ENCODE measurements at places on chromosomes 5 and 9.
A peak's percentile ranks its signal among the peaks of the same experiment; 100 is the strongest.

DNA sequence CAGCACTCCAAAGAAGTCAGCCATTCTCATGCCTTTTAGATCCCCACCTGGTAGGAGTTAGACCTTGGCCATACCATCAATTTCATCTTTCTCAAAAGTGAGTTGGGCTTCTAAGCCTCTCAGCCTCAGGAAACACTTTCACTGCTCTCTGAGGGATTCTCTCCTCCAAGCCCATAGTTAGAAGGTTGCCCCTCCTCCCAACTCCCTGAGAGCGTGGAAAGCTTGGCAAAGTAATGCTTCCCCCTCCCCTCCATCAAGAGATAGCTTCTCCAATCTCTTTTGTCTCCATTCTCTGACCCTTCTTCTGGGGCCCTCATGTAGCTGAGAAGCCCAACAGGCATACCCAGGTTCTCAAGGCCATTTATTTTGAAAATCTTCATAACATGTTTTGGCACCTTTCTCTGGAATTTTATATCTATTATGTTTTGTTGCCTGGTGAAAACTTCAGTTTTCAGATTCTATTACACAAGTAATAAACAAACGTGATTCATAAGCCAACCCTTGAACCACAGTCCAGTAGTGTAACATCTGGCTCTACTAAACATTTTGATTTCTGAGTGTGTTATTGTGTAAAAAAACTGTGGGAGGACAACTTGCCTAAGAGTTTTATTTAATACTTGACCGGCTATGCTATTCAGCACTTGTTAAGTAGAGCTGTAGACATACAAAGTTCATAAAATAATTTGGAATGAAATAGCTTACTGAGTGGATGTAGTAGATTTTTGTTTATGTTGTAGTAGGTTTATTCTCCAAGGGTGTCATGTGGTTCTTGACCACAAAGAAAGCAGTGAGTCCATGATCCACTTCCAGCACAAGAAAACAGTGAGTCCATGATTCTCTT, 17.1 kb downstream of the LVRN start:
- DNase-seq: no peak

DNA sequence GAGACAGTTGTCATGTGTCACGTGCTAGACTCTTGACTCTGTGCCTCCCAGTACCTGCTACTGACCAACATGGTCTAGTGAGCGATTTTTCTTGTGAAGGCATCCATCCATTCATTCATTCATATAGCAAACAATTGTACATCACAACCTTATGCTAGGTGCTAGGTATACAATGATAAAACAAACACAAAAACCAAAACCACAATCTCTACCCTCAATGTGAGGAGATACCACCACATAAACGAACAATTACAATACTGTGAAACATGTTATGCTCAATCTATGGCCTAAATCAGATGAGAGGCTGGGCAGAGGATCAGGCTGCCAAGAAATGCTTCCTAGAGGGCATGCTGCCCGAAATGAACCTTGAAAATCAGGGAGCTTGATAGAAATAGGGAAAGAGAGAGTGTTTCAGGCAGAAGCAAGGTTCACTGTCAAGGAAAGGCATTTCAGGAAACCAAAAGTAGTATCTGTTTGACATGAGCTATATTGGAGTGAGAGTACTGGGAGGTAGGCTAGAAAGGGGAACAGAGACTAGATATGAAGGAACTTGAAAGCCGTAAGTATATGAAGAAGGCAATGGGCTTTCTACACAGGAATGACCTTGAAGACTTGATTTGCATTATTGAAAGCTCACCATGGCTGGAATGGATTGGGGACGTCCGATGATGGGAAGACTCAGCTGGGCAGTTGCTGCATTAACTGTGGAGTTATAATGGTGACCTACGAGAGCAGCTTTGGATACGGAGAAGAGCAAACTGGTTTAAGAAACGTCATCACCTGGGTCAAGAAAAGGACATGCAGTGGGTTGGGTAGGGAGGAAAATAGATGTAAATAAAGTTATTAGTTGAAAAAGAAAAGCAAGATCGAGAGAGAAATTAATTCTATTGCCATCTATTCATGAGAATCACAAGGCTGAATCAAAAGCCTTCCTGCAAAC, 90.1 kb downstream of the THBS4 start:
- no peak for DNase-seq

DNA sequence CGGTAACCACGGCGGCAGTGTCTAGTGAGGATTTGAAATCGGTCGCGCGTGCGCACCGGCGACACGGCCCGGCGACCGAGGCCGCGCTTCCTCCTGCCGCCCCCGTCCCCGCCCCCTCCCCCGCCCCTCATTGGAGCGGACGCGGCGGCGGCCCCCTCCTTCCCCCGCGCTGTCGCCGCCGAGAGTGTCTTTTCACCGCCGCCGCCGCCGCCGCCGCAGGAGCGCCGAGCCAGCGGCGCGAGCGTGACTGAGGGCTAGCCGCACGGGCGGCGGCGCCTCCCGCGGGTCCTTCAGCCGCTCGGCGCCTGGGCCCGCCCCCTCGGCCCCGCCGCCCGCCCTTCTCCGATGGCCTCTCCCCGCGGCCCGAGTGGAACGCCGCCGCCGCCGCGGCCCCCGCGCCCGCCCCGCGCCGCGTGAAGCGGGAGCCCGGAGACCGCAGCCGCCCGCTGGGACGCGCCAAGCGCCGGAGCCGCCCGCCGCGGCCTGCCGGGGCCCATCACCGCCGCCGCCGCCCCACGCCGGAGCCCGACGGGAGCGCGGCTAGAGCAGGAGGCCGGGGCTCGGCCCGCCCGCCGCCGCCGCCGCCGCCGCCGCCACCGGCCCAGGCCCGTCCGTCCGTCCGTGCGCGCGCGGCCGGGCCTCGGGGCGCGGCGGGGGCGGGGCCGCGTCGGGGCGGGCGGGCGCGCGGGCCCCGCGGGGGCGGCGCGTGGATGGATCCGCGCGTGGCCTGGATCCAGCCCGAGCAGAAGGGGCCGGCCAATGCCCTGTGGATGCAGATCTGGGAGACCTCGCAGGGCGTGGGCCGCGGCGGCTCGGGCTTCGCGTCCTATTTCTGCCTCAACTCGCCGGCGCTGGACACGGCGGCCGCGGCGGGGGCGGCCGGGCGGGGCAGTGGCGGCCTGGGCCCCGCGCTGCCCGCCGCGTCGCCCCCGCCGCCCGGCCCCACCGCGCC, at the start of gene TENT4A:
Gene TENT4A, plus strand, starts transcription at position 159 of the 952 bp plus-strand sequence. Its CDS starts 552 bp downstream, at position 711.
- DNase-seq: no peak

- DNase-seq: no peak
Observed at GRCh38 chr5:98907951-98908350, 20.9 kb downstream of the CHD1 start.

DNA sequence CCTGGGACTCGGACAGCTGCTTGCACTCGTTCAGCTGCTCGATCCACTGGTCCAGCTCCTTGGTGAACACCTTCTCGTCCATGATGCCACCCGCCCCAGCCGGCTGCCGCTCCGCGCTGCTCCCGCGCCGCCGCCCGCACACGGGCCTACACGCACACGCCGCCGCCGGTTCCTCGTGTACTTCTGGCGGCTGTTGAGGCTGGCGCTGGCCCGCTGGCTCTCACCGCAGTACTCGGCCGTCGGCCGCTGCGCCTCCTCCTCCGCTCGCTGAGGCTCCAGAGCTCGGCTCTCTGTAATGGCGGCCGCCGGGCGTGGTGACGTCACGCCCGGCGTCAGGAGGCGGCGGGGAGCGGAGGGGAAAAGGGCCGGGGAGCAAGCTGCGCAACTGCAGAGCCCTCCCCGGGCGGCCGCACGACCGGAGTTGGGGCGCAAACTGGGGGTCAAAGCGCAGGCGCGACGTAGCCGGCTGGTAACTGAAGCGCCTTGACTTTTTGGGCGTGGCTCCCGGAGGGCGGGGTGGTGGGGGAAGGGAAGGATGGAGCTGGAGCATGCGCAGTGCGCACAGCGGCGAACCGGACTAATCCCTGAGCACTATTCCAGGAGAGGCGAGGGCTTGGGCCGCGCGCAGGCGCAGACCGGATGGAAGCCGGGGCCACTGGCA, at the start of gene PPP2CA:
Gene PPP2CA, minus strand, starts transcription at position 294 of the 661 bp plus-strand sequence. Its CDS starts 212 bp downstream, at position 82.
- DNase-seq: peak; percentile 96

- no peak for DNase-seq
Observed at GRCh38 chr5:115530426-115530825, 14.1 kb downstream of the FEM1C start.

DNA sequence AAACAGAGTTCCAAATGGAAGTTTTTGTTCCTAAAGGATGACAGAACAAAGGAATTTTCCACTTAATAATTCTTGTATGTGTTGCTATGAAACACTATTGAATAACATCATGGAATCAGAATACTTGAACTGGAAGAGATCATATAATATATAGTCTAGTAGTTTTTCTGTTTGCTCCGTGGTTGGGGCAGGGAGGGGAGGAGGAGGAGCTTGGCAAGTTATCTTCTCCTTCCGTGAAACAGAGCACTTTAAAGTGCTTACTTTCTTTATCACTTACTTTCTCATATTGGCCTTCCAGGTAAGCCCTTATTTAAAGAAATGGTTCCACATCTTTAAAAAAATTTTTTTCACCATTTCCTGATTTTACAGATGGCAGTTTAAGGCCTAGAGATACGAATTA, 165.9 kb upstream of the TLX3 start:
- no peak for DNase-seq

DNA sequence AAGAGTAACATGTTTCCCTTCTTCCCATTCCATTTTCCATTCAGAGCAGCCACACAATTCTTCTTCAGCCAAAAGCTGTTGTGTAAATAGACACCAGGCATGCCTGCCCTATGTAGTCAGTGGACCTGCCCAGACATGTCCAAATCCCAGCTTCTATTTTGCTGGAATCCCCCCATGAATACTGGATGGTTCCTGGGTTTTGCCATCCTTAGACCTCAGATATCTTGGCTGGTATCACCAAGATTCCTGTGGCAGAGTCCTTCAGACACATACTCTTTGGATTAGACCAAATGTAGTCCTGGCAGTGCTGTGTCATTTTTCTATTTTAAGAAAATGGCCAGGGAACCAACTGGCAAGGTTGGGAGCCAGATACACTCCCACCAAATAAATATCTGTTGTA, 10.3 kb downstream of the FST start:
- no peak for DNase-seq

- no peak for DNase-seq
Observed at GRCh38 chr5:151056379-151057325, 24.2 kb downstream of the TNIP1 start.

DNA sequence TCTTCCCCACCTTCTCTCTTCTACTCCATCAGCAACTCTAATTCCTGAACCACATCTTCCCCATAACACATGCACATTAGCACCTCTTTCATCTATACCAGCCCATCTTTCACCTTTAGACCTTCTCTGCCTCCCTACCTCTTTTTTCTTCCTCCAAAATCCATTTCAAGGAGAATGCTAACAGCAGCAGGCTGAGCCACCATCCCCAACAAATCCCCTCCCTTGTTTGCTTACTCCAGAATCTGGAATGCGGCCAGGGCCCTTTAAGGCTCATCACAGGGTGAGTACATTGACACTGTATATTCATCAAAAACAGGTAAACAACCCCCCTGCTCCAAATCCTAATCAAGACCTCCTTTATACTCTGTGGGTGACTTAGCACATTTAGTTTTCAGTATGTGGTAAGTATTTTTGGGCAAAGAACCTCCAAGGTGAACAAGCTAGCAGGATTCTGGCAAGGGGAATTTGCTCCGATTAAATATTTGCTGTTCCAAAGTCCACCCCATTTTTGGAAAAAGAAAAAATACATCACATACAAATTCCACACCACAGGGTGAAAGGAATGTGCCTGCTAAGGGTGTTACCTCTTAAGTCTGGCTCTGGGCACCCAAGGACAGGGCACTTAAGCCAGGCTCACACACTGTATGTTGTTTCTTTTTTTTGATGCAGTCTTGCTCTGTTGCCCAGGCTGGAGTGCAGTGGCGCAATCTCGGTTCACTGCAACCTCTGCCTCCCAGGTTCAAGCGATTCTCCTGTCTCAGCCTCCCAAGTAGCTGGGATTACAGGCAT, 71.4 kb downstream of the SERINC5 start:
- no peak for DNase-seq

DNA sequence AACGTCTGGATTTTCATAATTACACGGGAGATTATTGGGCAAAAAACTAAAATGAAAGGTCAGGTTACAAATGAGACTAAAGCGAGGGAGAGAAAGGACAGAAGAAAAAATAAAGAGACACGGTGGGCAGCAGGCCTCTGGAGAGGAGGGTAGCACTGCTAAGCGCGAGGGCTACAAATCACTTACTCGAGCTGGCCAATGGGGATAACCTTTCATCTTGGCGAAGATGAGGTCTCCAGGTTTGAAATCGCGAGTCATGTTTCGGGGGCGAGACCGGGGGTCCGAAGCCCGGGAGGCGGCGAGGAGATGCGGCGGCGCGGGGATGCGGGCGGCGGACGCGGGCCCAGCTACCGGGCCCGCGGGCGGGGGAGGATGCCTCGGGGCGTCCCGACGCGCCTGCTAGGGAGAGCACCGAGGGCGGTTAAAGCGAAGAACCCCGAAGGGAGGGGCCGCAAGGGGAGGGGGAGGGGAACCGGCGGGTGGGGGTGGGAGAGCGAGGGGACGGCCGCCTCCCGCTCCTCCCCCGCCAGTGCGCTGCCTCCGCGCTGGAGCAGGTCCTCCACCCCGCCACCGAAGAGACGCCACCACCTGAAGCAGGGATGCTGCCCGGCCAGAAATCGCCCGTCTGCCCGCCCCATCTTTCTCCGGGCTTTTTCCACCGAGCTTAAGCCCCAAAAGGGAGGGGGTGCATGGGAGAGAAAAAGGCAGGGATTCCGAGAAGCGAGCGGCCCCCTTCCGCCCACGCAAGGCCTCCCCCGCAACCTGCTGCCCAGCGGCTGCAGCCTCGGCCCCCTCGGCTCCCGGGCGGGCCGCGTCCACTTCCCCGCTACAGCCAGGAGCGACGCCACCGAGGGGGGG, 610 bp downstream of the PSIP1 start:
- DNase-seq: no peak

- no peak for DNase-seq
Observed at GRCh38 chr5:54637654-54638053, 120.1 kb downstream of the SNX18 start.

DNA sequence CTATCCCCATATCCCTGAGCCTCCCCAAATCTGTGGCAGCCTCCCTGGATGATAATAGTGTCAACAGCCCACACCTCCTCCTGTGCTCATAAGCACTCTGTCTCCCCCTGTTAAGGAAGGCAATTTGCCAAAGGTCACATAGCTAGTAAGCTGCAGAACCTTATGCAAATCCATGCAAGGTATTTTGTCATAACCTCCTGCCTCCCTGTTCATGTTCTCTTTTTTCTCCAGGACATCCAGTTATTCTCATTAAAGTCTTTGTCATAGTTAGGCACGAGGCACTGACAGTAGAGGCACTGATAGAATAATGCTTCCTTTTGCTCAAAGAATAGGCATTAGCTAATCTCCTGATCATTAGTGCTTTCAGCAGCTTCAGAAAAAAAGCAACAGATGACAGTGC, 10.2 kb upstream of the AUH start:
- DNase-seq: no peak

DNA sequence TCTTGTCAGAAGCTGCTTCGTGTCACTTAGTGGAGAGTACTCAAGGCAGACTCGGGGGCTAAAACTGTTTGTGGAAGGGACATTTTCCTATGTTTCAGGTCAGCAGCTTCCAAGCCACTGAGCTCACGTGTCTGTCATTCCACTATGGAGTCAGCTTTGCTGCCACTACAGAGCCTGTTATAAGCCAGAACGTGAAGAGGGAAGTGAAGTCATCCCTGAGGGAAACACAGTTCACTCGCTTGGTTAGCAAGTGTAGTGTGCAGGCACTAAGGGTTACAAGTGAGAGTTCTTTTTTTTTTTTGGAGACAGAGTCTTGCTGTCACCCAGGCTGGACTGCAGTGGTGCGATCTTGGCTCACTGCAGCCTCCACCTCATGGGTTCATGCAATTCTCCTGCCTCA, 24.5 kb upstream of the LTC4S start:
- DNase-seq: no peak

- DNase-seq: no peak
Observed at GRCh38 chr9:76692458-76693129, 71.6 kb upstream of the PCA3 start.

All from omental fat pad (tissue), 4 donors.